Stimulated activated CD8-positive, alpha-beta memory T cell treated with anti-CD3 and anti-CD28 coated beads, Interleukin-15, amount 100 ng/mL, for 4 hours (primary cell): ENCODE measurements at places on chromosomes 11 and 22.

DNA sequence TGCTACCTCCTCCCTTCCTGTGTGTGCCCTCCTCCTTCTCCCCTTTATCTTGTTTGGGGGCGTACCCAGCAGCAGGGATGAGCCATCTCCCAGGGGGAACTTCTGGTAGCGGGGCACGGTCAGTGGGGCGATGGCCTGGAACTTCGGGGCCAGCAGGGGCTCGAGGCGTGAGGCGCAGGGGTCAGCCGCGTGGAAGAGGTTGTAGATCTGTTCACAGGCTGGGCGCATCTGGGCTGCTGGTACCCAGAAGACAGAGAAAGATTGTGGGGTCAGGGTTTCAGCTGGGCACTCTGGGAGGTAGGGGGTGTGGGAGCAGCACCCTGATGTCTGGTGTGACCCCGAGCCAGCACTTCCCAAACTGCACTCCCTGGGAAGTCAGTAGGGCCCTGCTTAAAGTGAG, 9.1 kb downstream of the PITPNM1 start:
- DNase-seq, result no peak

DNA sequence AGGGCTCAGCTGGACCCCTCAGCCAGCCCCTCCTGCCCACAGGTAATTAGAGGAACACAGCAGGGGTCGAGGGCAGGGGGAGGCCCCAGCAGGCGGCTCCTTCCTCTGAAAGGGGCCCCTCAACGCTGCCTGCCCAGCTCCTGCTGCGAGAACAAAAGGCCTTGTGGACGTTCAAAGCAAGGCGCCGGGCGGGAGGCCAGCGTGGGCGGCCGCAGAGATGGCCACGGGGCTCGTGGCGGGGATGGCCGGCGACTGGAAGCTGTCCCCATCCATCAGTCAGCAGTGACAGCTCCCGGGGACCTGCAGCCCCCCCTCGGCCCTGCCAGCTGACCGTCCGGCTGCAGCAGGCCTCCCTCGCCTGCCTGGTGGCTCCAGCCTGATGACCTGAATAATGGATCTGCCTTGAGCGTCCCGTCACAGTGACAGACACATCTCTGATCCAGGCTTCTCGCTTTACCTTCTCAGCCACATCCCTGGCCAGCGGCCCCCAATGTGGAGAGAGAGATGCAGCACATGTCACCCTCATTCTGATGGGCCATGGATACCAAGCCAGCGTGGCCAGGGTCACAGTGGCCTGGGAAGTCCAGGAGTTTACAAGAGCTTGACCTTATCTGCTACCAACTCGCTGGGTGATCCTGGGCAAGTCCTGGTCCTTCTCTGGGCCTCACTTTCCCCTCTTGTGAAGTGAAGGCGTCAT, 159.3 kb downstream of the MN1 start:
- no peak for DNase-seq

- DNase-seq, result no peak
Observed at GRCh38 chr11:70463478-70464255, 65.3 kb downstream of the CTTN start.

DNA sequence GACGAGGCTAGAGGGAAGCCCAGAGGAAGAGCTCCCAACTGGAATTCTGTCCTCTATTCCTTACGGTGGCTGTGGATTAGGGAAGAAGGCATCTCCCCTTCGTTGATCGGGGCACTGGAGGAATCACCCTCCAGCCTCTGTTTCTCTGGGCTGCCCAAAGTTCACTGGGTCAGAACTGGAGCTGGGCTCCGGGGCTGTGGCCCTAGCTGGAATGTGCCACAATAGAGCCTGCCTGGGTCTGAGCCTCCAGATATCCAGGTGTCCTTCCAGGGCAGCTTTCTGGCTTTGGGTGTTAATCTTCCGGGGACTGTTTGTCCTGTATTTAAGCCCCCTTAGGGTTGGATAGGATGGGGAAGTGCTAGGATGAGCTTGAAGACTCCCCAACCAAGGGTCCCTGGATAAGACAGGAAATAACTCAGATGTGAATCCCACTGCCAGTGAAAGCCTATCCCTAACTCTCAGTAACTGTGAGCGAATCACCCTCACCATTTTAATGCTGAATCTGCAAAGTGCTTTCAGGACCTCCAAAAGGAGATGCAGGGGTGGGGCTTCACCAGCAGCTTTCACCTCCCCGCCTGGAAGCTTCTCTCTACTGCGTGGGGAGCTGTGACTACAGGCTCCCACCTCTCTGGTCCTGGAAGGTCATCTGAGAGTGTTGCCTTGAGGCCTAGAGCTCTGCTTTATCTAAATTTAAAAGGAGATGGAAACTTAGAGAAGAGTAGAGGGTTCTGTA, 9.5 kb downstream of the YPEL4 start:
- DNase-seq, result no peak

DNA sequence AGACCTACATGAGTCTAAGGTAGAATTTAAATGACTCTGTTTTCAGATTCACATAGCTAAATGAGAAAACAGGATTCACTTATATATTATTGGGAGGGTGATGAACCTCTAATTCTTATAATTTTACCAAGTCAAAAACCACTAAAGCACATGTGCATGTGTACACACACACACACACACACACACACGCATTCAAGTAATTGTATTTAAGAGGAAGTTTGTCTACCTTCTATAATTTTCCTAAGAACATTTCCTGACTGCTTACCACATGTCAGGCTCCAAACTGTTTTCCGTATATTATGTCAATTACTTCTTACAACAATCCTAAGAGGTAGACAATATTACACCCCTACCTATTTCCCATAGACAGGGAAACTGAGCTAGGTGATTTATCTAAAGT, 6.7 kb downstream of the RNF141 start:
- no peak for DNase-seq

DNA sequence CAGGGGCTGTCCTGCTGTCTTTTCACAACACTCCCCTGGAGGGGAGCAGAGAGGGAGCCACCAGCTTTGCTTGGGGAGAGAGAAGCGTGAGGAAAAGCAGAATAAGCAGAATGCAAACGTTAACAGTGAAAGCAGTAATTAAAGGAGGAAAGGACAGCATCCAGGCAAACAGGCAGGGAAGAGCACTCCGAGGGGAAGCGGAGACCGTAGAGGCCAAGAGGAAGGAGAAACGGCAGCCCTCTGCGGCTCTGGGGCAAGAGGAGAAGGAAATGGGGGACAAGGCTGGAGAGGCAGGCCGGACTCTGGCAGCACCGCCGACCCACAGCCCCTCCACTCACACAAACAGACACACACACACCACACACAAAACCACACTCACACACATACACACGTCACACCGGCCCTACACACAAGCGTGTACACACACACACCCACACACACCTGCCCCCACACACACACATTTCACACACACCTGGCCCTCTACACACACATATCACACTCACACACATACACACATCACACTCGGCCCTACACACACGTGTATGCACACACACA, 449.8 kb downstream of the SOX6 start:
- no peak for DNase-seq

DNA sequence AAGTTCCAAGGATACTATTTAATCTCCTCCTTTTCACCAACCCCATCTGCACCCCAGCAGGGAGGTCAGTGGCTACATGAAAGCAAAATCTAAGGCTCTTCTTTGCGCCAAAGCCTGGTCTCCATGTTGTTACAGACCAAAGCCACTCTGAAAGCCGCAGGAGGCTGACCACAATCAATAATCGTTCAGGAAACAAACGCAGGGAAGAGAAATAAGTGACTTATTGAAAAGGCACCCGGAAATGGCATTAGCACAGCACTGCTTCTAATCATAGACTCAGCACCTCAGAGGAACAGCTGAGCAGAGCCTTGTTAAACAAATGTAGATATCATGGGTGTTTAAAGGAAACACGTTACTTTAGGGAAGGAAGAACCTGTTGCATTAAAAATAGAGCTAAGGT, 183.9 kb downstream of the KIRREL3 start:
- DNase-seq, result no peak

- no peak for DNase-seq
Observed at GRCh38 chr11:86164106-86164505, 80.4 kb upstream of the EED start.

DNA sequence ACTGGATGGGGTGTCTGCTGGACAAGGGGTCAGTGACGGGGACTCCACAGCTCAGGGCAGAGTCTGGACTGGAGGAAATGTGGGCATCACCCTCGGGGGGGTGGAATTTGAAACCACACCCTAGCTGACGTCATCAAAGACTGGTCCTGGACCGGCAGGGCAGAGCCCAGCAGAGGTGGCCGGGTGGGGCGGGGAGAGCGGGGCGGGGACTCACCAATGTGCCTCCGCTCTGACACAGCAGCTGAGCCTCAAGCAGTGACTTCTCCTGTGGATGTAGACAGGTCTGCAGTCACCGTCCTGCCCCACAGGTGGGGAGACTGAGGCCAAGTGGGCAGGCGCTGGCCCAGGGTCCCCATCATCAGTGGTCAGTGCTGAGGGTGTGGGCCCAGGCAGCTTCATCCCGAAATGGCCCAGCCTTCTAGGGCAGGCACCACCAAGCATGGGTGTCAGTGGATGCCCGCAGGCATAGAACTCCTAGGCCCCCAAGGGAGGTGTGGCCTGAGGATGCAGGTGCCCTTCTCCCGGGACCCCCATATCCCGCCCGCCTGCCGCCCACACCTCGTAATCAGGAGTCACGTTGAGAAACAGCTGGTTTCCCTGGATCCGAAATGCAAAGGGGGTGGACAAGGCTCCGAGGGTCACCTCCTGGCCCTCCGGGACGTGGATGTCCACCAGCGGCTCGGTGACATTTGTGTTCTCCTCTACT, 603 bp downstream of the CDHR5 start:
- DNase-seq, result no peak

GRCh38 chr22:28907311-28908008, 24.1 kb downstream of the ZNRF3 start:
- no peak for DNase-seq

GRCh38 chr22:48948575-48949170, 879.0 kb downstream of the BRD1 start:
- no peak for DNase-seq

GRCh38 chr11:62858201-62858600, 18.8 kb upstream of the WDR74 start:
- no peak for DNase-seq

DNA sequence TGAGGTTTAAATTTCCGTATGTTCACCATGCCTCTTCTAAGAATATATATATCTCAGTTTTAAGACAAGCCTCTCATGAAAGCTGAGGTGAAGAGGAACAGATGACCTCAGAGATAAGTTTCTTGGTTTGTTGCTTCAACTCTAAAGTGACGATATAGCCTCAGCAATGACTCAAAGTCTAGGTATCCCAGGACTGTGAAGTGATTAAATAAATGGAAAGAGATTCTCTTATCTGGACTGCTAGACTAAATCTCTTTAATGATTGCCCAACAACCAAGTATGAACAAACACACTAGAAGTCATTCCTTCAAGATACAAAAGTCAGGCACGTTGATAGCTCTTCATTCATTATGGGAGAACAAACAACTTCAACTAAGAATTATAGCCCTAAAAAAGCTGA, 15.3 kb downstream of the CADM1 start:
- DNase-seq, result no peak

DNA sequence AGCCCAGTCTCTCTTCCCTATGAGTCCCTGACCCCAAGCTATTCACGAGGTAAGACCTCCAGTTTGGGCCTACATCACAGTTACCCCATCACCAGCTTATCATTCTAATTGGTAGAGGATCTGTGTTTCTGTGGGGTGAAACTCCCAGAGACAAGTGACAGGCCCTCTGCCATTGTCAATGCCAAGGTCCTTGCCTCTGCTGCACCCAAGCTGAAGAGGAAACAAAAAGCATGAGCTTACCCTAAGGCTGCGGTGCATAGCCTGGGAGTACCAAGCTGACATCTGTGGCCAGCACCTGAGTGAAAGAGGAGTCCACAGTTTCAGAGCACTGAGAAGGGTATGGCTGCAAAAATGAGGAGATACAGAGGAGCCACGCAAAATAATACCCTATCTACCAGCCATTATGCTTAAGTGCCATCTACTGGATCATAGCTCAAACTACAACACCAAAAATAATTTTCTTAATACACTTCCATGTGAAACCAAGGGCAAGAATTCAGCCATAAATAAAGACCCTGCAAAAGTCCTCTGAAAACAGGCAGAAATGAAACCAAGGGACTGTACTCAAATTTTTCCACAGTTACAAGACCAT, 62.3 kb upstream of the ANO5 start:
- DNase-seq, result no peak

- peak; percentile 17 for DNase-seq
Observed at GRCh38 chr22:25235547-25236290, 16.3 kb downstream of the CRYBB2 start.

GRCh38 chr11:90630176-90630575, 407.3 kb upstream of the CHORDC1 start:
- DNase-seq, result no peak

DNA sequence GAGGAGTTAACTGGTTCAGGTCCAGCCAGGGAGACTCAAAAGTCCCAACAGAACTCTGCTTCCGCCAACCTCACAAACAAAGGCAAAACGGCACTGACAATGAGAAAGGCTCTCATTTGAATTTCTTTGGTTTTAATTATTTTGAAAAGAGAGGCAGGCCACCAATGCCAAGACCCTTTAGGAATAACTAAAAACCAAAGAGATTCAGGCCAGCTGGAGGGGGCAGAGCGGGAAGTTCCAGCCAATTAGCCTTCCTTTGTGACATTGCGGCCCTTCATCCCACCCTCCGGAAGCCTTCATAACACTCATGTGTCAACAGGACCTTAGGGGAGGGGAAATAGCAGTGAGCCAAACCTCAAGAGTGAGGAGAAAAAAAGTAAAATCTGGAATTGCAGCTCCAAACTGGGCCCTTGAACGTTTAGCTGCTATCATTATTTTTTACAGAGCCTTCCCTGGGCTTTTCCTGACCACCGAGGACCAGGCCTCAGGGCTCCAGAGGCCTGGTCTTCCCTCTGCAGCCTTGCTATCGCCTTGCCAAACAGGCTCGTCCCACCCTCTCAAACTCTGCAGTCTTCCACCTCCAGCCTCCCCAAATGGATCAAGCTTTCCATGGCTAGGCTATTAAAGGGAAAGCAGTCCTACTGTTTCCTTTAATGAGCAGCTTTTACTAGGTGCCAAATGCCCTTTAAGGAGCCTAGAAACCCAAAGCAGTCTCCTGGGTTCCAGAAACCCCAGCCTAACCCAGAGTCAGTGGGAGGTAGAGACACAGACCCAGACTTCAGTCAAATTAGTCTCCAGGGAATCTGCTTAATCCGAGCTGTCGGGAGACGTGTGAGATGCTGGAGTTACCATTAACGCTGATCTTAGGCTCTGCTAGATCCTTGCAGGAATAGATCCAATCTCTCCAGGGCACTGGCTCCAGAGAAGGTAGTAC, 114.2 kb downstream of the CCDC34 start:
- no peak for DNase-seq

DNA sequence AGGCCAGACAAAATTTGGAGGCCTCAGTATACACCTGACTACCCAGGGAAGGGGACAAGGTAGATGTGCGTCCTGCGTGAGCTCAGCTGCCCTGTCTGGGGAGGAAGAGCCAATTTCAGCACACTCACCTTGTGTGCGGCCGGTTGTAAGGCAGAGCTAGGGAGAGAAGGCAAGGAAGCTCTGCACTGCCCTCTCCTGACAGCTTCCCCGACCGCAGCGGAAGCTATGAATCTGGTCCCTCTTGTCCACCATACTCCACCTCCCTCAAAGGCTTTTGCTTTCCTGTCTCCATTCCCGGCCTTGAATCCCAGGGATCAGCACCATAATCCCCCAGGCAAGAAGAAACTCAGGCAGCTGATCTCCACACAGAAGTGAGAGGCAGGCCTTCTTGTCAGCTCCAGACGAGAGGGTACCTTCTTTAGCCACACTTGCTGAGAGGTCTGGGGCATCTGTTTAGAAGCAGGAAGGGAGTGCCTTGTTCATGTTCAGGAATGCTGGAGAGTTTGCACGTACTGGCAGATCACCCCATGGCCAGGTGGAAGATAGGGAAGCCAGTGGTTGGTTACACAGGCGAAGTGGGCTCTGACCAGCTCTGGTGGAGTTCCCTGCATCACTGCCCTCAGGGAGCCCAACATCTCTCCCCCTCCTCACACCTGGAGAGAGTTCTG, 62.5 kb downstream of the FEZ1 start:
- DNase-seq, result no peak
